ENCODE measurements at places on chromosomes 1 and 21.

DNA sequence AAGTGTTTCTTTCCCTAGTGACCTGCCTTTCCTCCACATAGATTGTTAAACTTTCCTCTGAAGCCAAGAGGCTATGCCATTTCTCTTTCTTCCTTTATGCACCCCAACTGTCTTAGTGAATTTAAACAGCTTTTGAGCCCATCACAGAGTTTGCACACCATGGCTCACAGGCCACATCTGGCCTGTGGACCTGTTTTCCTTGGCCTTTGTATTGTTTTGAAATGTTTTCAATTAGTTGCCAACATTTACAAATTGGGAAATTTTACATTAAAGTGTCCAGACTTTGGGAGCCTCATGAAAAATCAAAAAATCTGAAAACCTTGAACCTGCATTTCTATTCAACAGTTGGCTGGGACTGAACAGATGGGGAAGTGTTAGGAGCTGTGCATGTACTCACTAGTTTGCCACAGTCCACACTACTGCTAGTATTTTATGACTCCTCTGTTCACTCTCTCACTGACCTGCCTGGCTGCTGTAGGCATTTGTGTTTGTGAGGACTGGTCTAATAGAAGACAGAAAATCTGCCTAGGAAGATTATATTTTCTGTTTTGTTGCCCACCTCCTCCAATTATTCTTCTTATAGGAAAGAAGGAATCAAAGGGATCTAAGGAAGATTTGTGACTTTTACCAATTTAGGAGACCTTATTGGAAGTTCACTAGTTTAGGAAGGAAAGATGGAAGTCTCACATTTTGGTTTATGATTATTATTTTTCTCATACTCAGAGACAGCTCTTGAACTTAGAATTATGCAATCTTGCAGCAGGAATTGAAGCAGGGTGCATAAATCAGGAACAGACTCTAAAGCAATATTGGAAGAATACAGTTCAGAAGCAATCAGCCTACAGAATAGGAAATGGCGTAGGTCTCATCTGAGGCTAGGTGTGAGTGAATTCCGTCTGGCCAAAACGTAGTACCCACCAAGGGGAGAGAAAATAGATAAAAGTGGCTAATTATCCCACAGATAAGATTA is 134.7 kb downstream of the HLX start:
- DNase-seq: no peak

GRCh38 chr1:10675813-10676212 is 120.6 kb downstream of the CASZ1 start:
- DNase-seq: no peak

GRCh38 chr1:6922096-6922931 is 137.1 kb downstream of the CAMTA1 start:
- no peak for DNase-seq

- DNase-seq: no peak
Measured at GRCh38 chr21:40803101-40803500, 43.9 kb downstream of the DSCAM start.

DNA sequence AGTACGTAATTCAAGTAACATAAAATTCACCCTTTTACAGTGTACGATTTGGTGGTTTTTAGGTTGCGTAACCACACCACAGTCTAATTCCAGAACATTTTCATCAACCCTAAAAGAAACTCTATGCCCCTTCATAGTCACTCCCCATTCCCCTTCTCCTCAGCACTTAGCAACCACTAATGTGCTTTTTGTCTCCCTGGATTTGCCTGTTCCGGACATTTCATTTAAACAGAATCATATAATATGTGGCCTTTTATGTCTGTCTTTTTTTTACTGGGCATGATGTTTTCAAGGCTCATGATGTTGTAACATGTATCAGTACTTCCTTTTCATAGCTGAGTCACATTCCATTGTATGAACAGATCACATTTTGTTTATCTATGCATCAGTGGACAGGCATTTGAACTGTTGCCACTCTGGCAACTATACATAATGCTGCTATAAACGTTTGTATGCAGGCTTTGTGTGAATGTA is 20.8 kb downstream of the OBSCN start:
- no peak for DNase-seq

- DNase-seq: no peak
Measured at GRCh38 chr1:14777516-14778506, 179.3 kb downstream of the KAZN start.

DNA sequence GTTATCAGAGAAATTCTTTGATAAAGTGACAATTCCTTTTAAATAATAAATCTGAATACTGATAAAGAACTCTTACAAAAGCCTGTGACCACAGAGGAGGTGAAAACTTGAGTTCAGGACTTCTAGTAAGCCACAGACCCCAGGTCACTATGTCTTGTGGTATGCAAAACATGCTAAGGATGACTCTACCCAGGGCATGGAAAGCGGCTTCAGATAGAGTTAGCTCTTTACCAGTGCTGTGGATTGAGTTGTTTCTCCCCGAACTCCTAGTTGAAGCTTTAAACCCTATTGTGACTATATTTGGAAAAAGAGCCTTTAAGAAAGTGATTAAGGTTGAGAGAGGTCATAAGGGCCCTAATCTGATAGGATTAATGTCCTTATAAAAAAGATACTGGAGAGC is 42.3 kb downstream of the HLX start:
- no peak for DNase-seq

GRCh38 chr21:36034211-36034913 is 26.0 kb downstream of the SETD4 start:
- no peak for DNase-seq

DNA sequence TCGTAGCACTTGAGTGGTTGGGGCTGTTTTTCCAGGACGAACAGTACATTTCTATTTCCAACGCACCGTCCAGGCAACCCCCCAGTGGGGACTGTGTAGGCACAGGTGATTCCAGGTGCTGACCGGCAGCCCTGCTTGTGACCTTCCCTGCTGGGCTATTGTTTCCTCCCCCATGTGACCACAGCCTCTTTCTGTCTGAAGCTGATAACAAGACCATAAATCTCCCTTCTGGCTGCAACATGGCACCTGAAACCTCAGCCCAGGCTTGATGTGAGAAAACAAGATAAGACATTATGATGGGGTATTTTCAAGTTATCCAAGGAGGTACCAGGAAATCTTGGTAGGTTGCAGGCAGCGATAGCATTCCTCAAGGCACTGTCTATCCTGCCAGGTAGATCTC is 48.2 kb downstream of the HLX start:
- no peak for DNase-seq

GRCh38 chr1:212700892-212701819 is 1.5 kb upstream of the BATF3 start:
- peak; percentile 48 for DNase-seq

DNA sequence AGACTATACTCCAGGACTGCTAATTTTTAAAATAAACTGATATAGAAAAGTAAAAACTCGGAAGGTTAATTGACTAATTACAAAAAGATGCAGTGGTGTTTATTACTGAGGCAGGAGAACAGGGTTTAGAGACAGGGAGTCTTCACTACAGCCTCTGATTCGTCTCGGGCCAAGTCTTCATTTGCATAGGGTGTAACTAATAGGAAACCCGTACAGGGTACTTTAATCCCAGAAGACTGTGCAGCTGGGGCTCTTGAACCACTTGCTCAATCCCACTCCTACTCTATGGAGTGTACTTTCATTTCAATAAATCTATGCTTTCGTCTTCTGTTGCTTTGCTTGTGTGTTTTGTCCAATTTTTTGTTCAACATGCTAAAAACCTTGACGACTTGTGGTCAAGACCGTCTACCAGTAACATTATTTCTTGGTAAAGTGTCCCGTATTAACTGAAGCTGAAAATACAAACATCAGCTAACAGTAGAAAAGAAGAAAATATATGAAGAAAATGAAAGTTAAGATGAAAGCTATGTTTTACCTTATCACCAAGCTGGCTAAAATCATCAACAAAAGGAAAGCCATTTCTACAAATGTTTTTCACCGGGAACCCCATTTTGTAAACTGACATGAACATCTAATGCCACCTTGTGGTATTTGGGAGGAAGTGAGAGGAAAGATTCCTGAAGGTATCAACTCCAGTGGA is 8.0 kb downstream of the SDHB start:
- DNase-seq: no peak

GRCh38 chr1:216554934-216555333 is 131.7 kb upstream of the USH2A start:
- DNase-seq: no peak

DNA sequence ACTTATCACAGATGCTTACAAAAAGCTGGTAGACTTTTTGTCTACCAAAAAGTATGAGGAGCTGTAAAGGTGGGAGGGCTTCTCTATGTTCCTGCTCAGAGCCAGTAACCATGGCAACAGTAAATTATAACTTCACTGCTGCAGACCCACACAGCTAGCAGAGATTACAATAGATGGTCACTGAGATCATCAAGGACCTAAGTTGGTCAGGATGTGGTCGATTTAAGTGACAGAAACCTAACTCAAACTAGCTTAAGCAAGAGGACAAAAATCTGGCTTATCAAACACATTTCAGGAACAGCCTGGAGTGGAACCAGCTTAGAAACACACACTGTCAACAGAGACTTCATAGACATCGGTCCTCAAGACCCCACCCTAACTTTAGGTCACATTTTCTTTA is 113.4 kb upstream of the ATP1A1 start:
- no peak for DNase-seq

DNA sequence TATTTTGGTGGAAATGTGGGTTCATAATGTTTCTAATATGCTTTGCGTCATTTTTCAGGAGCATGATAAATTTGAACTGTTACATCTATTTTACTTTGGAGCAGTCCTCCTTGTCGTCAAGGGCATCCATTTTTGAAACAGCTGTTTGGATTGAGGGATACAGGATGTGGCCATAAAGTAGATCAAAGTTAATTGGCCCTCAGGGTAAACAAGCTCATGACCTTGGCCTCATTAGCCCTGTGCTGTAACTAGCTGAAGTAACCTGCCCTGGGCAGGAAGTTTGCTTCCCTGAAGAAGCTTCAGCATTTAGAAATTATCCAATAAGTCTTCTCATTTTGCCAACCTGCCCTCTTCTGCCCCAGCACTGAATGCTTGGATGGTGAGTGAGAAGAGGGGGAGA is 24.8 kb upstream of the RGL1 start:
- DNase-seq: no peak

DNA sequence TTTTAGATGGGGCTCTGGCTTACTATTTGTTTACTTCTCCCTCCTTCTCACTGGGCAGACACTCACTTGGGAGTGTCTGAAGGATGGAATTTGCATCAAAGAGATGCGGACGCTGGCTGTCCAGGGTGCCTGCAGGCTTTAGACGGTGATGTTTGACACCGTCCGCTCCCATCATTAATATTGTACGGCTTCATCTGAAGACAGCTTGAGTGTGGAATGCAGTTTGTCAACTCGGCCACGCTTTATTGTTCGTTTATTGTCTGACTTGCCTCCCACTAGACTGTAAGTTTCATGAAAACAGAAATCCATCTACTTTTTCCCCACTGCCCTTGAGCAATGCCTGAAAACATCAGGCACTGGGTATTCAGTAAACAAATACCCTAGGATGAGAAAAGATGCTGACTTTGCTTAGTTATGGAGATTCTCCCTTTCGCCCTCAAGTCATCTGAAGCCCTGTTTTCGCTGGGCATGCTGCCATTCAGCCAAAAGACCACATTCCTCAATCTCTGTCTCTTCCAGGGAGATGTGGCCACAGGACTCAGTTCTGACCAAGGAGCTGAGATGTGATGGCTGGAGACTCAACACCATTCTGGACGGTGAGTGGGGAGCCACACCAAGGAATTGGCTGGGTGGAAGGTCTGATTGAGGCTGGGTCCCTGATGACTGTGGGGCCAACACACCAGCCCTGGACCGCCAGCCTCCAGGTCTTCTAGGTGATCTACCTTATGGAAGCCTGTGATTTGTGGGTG is 87.6 kb downstream of the BCAR3 start:
- DNase-seq: no peak

GRCh38 chr21:31326522-31327242 is 17.4 kb downstream of the TIAM1 start:
- DNase-seq: peak; percentile 73

- no peak for DNase-seq
Measured at GRCh38 chr1:116899529-116899928, 10.2 kb upstream of the PTGFRN start.

GRCh38 chr1:115764541-115764940 is 4.0 kb downstream of the CASQ2 start:
- DNase-seq: no peak

All from activated naive CD4-positive, alpha-beta T cell treated with anti-CD3 and anti-CD28 coated beads, Interleukin-2, amount 50 U/mL, for 16 hours (primary cell).